ENCODE measurements at places on chromosomes 1 and 21.

GRCh38 chr1:184595596-184595995 lies 159.1 kb downstream of the EDEM3 start:
- no peak for DNase-seq

- DNase-seq, result no peak
Measured at GRCh38 chr21:34065027-34065426, 8.4 kb upstream of the MRPS6 start.

GRCh38 chr1:229105822-229106525 lies 164.9 kb upstream of the RAB4A start:
- no peak for DNase-seq

DNA sequence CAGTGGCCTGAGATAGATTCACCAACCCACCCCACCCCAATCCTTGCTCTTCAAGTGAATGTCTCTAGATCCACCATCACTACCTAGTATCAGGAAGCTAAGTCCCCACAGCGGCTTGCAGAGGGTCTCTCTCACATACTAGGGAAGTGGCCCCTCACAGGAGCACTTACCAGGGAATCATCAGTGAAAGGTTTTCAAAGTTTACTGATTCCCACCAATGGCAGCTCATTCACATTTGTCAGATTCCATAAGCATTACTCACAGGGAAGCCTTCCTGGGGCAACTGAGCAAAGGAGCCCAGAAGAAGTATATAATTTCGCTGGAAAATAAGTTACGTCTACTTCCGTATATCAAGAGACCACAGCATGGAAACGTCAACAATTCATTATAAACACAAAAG lies 120.8 kb downstream of the GREM2 start:
- DNase-seq, result no peak

DNA sequence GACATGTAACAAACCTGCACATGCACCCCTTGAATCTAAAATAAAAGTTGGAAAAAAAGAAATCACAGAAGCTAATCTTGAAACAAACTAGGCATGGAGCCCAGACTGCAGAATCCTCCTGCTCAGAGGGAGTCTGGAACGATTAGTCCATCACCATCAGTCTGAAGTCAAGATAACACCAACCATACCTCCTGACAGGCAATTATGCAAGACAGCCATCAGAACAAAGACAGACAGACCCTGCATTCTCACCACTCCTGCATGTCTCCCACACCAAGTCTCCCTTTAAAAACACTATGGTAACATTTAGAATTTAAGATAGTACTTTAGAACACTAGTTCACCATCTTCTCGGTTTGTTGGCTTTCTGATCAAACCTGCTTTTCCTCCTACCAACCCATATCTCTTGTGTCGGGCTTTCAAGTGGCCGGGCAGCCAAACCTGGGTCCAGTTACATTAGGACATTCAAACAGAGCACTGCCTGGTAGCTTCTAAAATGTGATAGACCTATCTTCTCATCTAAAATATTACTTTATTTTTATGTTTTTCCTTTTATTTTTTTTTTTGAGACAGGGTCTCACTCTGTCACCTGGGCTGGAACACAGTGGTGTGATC lies 10.1 kb downstream of the YARS1 start:
- DNase-seq, result no peak

- DNase-seq, result no peak
Measured at GRCh38 chr1:204858363-204858821, 12.3 kb upstream of the NFASC start.

Data from stimulated activated CD4-positive, alpha-beta T cell treated with anti-CD3 and anti-CD28 coated beads, Interleukin-15, amount 100 ng/mL, for 1 hour (primary cell).